ENCODE measurements at places on chromosomes 4 and X.

DNA sequence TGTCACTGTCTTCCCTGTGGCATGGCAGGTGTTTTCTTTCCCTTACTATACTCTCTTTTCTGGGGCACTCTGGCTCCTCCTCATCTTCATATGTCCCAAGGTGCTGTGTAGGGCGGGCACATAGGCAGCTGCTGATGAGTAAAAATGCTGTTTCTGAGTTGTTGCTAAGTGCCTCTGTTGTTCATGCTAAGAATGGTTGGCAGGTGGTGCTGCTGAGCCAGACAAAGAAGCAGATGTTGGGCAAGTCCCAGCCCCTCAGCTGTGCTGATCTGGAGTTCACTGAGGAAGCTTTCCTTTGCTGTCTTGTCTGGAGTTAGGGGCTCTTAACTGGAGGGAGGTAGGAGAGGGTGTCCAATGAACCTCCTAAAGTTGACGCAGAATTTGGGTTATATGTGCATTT is 40.6 kb downstream of the HADH start:
- DNase-seq, result no peak

GRCh38 chr4:34181311-34181841 is 2062.9 kb downstream of the ARAP2 start:
- DNase-seq, result no peak

DNA sequence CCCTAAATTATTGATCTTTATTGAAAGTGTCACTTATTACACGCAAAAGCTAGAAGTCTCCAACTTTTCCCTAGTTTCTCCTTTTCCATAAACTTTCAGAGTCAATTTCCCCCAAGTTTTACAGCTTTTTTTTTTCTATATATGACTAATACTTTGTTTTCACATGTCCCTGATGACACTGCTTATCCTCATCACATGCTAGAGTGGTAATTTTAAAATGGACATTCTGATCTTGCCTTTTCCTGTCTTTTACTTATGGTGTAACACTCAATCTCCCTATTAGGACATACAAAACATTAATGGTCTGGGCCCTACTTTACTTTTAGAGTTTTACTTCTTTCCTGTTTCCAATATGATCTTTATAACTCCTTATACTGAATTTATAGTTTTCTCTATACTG is 112.6 kb downstream of the ANK2 start:
- DNase-seq, result no peak

GRCh38 chr4:45477311-45477733 is 646.5 kb downstream of the GABRG1 start:
- no peak for DNase-seq

GRCh38 chrX:44874420-44875184 is 1.6 kb downstream of the KDM6A start:
- DNase-seq, result no peak

DNA sequence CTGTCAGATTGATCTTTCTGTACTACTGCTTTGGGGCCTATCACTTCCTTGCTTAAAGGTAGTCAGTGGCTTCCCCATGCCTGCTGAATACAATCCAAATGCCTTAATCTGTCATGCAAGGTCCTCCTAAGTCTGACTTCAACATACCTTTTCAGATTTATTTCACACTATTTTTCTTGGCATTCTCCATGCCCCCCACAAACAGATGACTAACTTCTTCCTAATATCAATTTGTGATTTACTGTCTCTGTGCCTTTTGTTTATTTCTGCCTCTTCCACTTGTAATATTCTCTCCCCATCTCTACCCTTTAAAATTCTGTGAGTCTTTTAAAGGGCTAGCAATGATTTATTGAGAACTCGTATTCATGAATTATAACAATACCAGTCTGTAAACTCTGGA is 41.8 kb downstream of the OCRL start:
- no peak for DNase-seq

GRCh38 chr4:21949073-21949457 is 493 bp upstream of the KCNIP4 start:
- no peak for DNase-seq

- DNase-seq, result no peak
Observed at GRCh38 chrX:148416931-148417330, 83.5 kb upstream of the AFF2 start.

DNA sequence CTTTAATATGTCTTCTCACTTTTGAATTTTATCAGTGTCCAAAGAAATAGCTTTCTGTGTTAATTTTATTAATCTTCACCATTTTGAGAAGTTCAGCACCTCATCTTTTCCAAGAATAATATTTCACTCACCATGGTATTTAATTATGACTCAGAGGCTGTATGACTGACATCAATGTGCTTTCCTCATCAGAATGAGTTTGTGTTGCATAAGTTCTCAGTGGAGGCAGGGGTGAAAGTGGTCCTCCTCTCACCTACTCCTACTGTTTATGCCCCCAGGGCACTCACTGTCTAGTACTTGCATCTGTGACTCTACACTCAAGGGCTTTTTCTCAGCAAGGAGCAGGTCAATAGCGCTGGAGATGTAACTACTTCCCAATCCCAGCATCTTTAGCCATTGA is 905.3 kb upstream of the INTU start:
- DNase-seq, result no peak

DNA sequence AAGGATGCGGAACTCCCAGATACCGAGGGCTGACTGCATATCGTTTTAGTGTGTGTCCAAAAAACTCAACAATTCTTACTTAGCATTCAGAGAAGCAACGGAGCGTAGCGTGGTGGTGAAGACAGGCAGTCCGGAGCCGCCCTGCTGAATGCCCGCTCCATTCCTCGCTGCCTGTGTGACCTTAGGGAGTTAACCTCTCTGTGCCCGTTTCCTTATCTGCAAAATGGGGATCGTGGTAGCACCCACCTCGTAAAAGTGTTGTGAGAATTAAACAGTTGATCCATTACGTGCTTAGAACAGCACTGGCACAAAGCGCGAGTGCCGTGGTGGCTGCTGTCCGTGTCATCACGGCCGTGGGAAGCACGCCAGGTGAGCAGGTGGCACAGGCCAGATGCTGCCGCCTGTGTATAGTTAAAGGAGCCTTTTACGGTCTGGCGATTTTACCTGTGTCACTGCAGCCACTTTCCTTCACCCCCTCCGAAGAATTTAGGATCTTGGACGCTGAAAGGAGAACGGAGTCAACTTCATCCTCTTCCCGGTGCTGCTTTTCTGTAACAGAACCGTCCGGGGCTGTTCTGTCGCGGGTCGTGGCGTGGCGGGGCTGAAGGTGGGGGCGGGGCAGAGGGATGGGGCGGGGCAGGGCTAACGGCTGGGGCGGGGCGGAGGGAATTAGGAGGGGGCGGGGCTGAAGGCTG is 885 bp downstream of the CCDC110 start:
- DNase-seq, result no peak

DNA sequence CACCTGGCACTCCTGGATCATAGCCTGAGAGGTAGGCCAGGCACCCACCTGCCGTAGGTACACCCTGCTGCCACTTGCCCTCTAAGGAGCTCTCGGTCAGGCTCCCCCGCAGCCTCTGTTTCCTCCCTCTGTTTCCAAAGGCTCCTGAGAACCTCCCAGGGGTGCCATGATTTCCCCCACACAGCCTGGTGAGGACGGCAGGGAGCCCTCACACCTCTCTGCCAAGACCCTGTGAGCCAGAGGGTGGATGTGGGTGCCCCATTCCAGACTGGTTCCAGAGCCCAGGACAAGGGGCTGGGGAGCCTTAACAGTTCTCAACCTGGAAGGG is 1.6 kb upstream of the ABLIM2 start:
- DNase-seq, result no peak

GRCh38 chrX:37958525-37959211 is 47.7 kb upstream of the SYTL5 start:
- DNase-seq, result no peak

- DNase-seq, result no peak
Observed at GRCh38 chr4:39548425-39549067, 21.3 kb upstream of the UGDH start.

GRCh38 chrX:21926116-21926515 is 14.4 kb upstream of the SMS start:
- peak; percentile 3 for DNase-seq

DNA sequence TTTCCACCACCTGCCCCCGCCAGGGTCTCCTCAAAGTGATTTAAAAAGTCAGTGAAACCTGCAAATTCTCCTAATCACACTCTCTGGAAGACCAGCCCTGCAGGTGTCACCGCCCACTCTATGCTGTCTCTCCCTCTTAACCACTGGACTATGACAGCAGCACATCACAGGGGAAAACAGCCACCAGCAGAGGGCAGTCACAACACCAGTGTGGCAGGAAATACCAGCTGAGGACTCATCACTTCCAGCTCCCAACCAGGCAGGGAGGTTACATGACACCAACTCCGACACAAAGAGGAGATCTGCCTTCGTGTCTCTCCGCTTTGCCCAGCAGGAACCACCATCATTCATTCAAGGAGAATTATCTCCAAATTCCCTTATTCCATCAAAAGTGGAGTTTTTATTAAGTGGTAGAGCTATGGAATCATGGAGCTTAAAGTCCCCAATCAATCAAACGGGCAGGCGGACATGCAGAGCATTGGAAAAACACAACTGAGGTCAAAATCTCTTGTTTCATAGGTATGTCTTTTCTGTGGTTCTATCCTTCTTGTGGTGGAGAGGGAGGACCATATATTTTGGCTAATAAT is 91.3 kb downstream of the NSUN7 start:
- DNase-seq, result no peak

GRCh38 chr4:66197451-66197850 is 527.2 kb upstream of the EPHA5 start:
- DNase-seq, result no peak

DNA sequence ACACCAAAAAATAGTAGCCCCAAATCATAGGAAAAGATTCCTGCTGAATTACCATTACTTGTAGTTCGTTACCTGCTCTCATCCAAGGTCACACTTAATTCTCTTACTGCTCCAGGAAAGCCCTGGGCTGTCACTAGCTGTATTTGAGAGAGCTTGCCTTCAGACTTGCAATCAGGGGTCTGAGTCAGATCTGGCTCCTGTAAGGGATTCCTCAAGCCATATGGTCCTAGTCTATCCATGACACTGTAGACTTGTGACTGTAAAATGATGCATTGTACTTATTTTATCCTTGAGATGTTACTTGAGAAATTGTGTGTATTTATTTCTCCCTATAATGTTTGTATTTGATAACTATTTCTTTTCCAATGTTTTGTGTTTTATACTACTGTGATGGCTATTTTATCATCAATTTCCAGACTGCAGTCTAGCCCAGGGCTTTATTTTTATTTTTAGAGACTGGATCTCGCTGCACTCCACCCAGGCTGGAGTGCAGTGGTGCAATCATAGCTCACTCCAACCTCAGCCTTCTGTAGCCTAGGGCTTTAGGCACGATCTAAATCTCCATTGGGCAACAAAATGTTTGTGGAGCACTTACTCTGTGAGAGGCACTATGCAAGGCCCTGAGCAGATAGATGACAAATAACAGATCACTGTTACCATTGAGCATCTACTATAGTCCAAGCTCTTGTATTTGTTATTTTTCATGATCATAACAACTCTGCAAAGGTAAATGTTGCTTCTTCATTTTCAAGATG is 24.2 kb downstream of the ERVMER34-1 start:
- no peak for DNase-seq

DNA sequence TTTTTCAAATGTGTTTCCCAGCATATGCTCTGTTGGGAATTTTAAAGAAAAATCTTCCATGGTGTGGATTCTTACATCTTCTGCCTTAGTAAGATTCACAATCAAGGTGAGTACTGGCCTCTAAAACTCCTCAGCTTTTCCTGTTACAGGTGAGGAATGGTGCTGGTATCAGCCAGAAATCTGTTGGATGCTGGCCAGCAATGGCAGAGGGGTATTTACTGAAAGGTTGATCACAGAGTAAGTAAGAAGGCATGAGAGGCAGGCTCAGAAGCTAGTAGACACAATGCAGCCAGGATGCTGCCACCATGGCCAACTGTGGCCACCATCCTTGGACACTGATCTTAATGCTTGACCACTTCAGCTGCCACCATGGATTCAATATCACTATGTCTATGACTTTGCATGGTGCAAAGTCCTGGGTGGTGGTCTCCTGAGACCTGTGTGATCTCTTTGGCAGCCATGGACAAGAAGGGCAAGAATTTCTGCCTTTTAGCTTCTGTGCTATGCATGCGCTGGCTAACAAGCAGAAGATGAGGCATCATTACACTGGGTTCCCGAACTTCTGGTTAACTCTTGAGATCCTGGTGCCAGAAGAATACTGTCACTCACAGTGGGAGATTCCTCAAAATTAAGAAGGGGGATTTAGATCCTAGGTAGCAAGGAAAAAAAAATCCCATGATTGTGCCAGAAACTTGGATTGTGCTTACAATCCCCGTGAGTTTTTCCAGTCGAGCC is 60.2 kb downstream of the CHRNA9 start:
- no peak for DNase-seq

DNA sequence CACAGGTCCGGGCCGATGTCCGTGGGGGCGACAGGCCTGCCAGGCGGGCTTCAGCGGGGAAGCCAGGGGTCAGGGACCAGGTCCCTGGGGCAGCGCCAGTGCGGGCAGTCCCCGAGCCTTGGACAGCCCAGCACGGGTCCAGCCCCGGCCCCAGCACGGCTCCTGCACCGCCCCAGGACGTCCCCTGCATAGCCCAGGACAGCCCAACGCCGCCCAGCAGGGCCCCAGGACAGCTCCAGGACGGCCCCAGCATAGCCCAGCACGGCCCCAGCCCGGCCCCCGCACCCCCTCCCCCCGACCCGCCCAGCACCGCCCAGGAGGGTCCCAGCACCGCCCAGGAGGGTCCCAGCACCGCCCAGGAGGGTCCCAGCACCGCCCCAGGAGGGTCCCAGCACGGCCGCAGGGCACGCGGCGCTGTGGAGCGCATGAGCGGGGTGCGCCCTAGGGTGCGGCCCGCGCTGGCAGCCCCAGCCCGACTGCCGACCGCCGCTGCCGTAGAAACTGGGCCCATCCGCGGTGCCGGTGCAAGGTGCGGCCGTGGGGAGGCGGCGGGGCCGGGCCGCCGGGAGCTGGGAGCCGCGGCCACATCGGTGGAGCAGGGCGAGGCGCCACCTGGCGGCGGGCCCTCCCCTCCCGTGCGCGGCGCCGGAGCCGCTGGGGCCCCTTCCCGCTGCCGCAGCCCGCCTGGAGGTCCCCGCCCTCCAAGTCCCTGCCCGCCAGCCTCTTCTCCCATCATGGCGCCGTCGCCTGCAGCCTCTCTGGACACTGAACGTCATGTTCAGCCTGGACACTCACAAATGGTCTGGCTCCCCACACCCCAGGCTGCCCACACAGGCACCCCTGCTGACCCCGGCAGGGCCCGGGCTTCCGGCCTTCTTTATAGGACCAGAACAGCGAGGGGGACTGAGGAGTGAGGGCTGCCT is 106.8 kb upstream of the NKX1-1 start:
- no peak for DNase-seq

- DNase-seq, result no peak
Observed at GRCh38 chr4:6471307-6472007, 957 bp downstream of the PPP2R2C start.

- DNase-seq, result no peak
Observed at GRCh38 chrX:4547213-4547836, 833.9 kb upstream of the PRKX start.

DNA sequence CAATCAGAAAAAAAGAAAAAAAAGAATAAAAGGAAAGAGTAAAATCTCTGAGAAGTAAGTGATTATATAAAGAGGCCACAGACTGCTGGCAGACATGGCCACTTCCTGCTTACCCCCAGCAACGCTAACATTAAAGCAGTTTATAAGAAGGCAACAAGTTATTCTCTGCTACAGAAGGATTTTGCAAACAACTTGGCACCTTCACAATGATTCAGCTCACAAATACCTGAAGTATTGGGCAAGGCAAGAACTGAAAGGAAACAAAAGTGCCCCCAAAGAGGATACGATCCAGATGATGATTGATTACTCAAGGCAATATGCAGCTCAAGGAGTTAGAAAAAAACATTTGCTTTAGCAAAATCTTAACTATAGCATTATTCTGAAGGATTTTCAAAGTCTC is 718.8 kb downstream of the KLHL13 start:
- DNase-seq, result no peak

GRCh38 chr4:105543881-105544280 is 8.5 kb upstream of the ARHGEF38 start:
- DNase-seq, result no peak

Measured in GF-D8 (cell line).